ENCODE measurements at places on chromosomes 4 and X.

GRCh38 chr4:133160853-133161252 is 11.8 kb downstream of the PCDH10 start:
- DNase-seq: no peak

- no peak for DNase-seq
Observed at GRCh38 chrX:38975368-38975942, 174.2 kb downstream of the MID1IP1 start.

DNA sequence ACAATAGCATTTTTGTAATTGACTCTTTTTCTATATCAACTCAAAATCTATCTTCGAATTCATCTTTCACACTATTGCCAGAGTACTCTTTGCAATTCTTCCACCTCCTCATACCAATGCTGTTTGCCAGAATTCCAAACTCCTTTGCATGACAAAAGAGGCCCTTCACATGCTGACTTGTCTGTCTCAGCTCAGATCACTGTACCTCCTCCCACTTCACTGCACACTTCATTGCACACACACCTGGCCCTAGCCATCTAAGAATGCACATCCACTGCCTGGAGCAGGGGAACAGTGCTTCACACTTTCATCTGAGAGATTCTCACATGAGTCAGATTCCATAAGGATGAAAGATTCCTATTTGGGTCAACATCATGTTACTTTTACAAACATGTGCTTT is 56.5 kb downstream of the PRDM5 start:
- no peak for DNase-seq

DNA sequence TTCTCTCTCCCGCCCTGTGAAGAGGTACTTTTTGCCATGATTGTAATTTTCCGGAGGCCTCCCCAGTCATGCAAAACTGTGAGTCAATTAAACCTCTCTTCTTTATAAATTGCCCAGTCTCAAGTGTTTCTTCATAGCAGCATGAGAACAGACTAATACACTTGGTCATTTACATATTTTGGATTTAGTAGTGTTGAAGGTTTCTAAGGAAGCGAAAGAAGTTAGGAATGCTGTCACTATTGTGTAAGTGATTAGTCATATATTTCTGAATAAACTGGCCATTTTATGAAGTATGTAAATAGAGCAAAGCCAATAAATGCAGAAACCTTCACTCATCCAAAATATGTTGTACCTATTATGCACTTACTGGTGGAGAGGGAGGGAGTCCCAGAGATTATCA is 34.4 kb upstream of the GK2 start:
- no peak for DNase-seq

GRCh38 chr4:74934016-74934831 is 1.3 kb downstream of the PARM1 start:
- DNase-seq: no peak

GRCh38 chrX:70808942-70809940 is 99.3 kb downstream of the TEX11 start:
- no peak for DNase-seq

- DNase-seq: no peak
Observed at GRCh38 chr4:77990456-77990855, 66.7 kb upstream of the FRAS1 start.

GRCh38 chr4:86972997-86973396 is 38.2 kb downstream of the AFF1 start:
- DNase-seq: no peak

- DNase-seq: no peak
Observed at GRCh38 chr4:85866508-85866907, 391.6 kb downstream of the ARHGAP24 start.

- DNase-seq: no peak
Observed at GRCh38 chrX:38514016-38514854, 47.1 kb upstream of the TSPAN7 start.

GRCh38 chrX:22247169-22247568 is 25.5 kb upstream of the CBLL2 start:
- no peak for DNase-seq

- DNase-seq: no peak
Observed at GRCh38 chr4:116847616-116848015, 237.8 kb downstream of the TRAM1L1 start.

- no peak for DNase-seq
Observed at GRCh38 chr4:110586131-110586850, 36.6 kb downstream of the PITX2 start.

DNA sequence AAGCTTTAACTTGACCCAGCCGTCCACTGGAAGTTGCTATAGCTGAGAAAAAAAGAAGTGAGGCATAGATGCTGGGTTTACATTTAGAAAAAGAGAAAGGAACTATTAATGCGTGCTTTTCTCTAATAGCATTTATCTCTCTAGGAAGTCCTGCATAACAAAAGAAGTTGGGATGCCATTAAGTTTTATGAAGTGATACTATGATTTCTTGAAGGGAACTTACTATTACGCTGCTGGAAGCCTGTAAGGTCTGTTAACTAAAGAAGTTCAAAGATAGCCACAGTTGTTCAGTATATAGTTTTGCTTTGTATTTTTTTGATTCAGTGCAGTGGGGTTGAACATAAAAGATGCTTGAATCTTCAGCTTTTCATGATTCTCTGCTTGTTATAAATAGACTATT is 203.4 kb downstream of the CCSER1 start:
- no peak for DNase-seq

- no peak for DNase-seq
Observed at GRCh38 chrX:109384699-109385098, 97.2 kb downstream of the GUCY2F start.

DNA sequence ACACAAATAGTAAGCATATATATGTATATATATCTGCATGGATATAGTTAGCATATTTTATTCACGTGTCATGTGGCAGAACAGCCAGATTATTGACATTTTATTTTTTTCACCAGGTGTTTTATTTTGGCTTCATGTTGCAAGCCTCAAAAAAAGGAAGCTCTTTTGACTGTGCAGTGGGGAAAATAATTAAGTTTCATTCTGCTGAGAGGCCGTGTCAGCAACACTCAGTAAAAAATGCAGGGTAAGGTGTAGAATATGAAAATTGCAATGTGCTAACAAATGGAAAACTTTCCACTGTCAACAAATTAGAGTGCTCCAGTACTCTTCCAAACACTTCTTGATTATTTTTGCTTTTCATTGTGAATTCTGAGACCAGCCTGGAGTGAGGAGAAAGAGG is 511.5 kb downstream of the GLUD2 start:
- DNase-seq: no peak

DNA sequence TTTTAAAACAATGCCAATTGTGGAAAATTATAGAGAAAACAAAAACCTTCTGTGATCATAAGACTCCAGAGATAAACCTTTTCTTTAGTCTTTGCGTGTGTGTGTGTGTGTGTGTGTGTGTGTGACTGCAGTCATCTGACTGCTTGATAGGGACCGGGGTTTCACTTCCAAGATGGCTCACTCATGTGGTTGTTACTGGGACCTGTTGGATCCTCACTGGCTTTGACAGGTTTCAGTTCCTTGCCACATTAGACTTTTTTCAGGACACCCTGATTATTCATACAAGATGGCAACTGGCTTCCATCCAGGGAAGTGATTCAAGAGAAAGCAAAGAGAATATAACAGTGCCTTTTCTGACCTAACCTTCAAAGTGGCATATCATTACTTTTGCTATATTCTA is 21.9 kb upstream of the MAD2L1 start:
- DNase-seq: no peak
